A549 treated with CpdA at 1 μM for 4 hours (cell line): ENCODE measurements at places on chromosomes 6 and 20. TPM values are rescaled to one million over a fixed set of nuclear protein-coding genes. Genes with fewer than 3 reads are reported as not detected.

The CYP24A1 gene
- 292 to 579 TPM (median 522 TPM) in 5 replicates for total RNA-seq

The ARMC12 gene
- total RNA-seq: 0.23 to 0.47 TPM (median 0.32 TPM) in 4 of 5 replicates, not detected in the other

The NEU1 gene
- 25.3 to 37.2 TPM (median 30.6 TPM) in 5 replicates for total RNA-seq

The PMEPA1 gene
- 212 to 493 TPM (median 420 TPM) in 5 replicates for total RNA-seq

The TNF gene
- 0.06 to 0.13 TPM (median 0.07 TPM) in 3 of 5 replicates, not detected in the others for total RNA-seq

The DBNDD2 gene
- total RNA-seq: 22.0 to 28.5 TPM (median 25.7 TPM) in 5 replicates

The KHDC1L gene
- 0.25 to 0.66 TPM (median 0.31 TPM) in 3 of 5 replicates, not detected in the others for total RNA-seq

The TPBG gene
- 42.7 to 58.5 TPM (median 56.0 TPM) in 5 replicates for total RNA-seq

The GNMT gene
- total RNA-seq: 0.09 to 0.20 TPM in 2 of 5 replicates, not detected in the others

The BEND3 gene
- 3.3 to 4.4 TPM (median 3.7 TPM) in 5 replicates for total RNA-seq

The MYO6 gene
- total RNA-seq: 7.4 to 9.2 TPM (median 8.3 TPM) in 5 replicates

The RAET1E gene
- total RNA-seq: 1.9 to 3.0 TPM (median 2.6 TPM) in 5 replicates

The MANEA gene
- 2.3 to 4.2 TPM (median 3.7 TPM) in 5 replicates for total RNA-seq

The RGS19 gene
- 13.7 to 27.6 TPM (median 23.8 TPM) in 5 replicates for total RNA-seq

The RALGAPB gene
- 11.5 to 18.4 TPM (median 16.2 TPM) in 5 replicates for total RNA-seq

The TAGAP gene
- not detected in 5 replicates for total RNA-seq

The FOXQ1 gene
- total RNA-seq: 1.8 to 4.8 TPM (median 4.0 TPM) in 5 replicates

The CYP39A1 gene
- total RNA-seq: 0.05 to 0.12 TPM (median 0.06 TPM) in 3 of 5 replicates, not detected in the others

The SRMS gene
- not detected in 5 replicates for total RNA-seq

The PDE7B gene
- total RNA-seq: 1.2 to 2.2 TPM (median 1.6 TPM) in 5 replicates

The PTP4A1 gene
- total RNA-seq: 142 to 152 TPM (median 145 TPM) in 5 replicates

The AIF1 gene
- total RNA-seq: not detected in 5 replicates

The CD24 gene
- total RNA-seq: 219 to 281 TPM (median 241 TPM) in 5 replicates

The LST1 gene
- total RNA-seq: 0.26 to 0.49 TPM (median 0.37 TPM) in 3 of 5 replicates, not detected in the others

The SPATA25 gene
- total RNA-seq: 0.34 to 0.87 TPM (median 0.70 TPM) in 5 replicates

The CST5 gene
- total RNA-seq: not detected in 5 replicates

The LPA gene
- 0.01 to 0.02 TPM in 2 of 5 replicates, not detected in the others for total RNA-seq

The VEGFA gene
- 25.6 to 32.8 TPM (median 31.8 TPM) in 5 replicates for total RNA-seq

The GHRH gene
- not detected in 5 replicates for total RNA-seq

The C6orf52 gene
- 1.7 to 3.2 TPM (median 2.1 TPM) in 5 replicates for total RNA-seq

The ADTRP gene
- 0.51 to 0.78 TPM (median 0.56 TPM) in 5 replicates for total RNA-seq

The C20orf141 gene
- total RNA-seq: 0.22 to 0.55 TPM (median 0.35 TPM) in 4 of 5 replicates, not detected in the other

The NT5E gene
- 29.2 to 46.8 TPM (median 39.3 TPM) in 5 replicates for total RNA-seq

The PRSS16 gene
- 3.1 to 4.7 TPM (median 4.0 TPM) in 5 replicates for total RNA-seq

The CTAGE9 gene
- total RNA-seq: not detected in 5 replicates

The PCIF1 gene
- total RNA-seq: 27.7 to 37.0 TPM (median 32.2 TPM) in 5 replicates

The TRIM40 gene
- not detected in 5 replicates for total RNA-seq

The FABP7 gene
- not detected in 5 replicates for total RNA-seq

The CTSA gene
- total RNA-seq: 104 to 133 TPM (median 122 TPM) in 5 replicates

The SLC17A3 gene
- total RNA-seq: 0.95 to 1.5 TPM (median 1.2 TPM) in 5 replicates

The GATA5 gene
- 0.58 to 0.93 TPM (median 0.69 TPM) in 5 replicates for total RNA-seq

The NNAT gene
- not detected in 5 replicates for total RNA-seq

The ZSCAN16 gene
- 3.9 to 4.5 TPM (median 4.0 TPM) in 5 replicates for total RNA-seq

The CD93 gene
- not detected in 5 replicates for total RNA-seq

The RBCK1 gene
- total RNA-seq: 105 to 149 TPM (median 141 TPM) in 5 replicates

The APMAP gene
- 145 to 165 TPM (median 161 TPM) in 5 replicates for total RNA-seq

The TEAD3 gene
- 4.3 to 6.4 TPM (median 5.0 TPM) in 5 replicates for total RNA-seq

The SAMD5 gene
- 0.62 to 0.94 TPM (median 0.76 TPM) in 5 replicates for total RNA-seq

The NEDD9 gene
- 29.8 to 40.9 TPM (median 36.4 TPM) in 5 replicates for total RNA-seq
